ENCODE measurements at places on chromosomes 6 and 20.
A peak's percentile ranks its signal among the peaks of the same experiment; 100 is the strongest.

DNA sequence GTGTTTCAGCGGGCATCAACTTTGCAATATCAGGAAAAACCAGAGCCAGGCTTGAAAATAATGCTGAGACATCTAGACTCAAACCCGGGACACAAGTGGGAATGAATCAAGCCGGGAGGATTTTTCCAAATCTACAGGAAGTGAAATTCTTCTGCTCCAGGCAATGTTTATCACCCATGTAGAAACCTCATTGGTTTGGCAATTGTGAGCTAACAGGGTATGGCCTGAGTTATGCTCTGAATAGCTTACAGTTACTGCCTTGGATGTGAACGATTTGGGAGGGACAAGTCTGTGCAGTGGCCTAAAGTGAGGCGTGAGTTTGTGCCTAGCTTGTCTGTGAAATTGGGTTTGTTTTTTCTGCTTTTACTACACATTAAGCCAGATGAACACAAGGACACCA, 87.4 kb downstream of the PCSK2 start:
- no peak for DNase-seq
- peaks cover 3% of the 10 kb centered on the region for H3K27me3 ChIP-seq
- no peaks in the 10 kb centered on the region for H3K36me3 ChIP-seq

GRCh38 chr6:35402136-35402855, 49.8 kb upstream of the FANCE start:
- peaks cover 23% of the 10 kb centered on the region for H3K4me1 ChIP-seq
- peak overlapping the region; percentile 48 for H3K4me3 ChIP-seq
- DNase-seq: peak; percentile 51
- H3K27ac ChIP-seq: peak overlapping the region; percentile 5
- no peaks in the 10 kb centered on the region for H3K27me3 ChIP-seq
- H3K36me3 ChIP-seq: no peaks in the 10 kb centered on the region

- no peak overlapping the region for H3K4me3 ChIP-seq
- DNase-seq: no peak
- no peaks in the 10 kb centered on the region for H3K27me3 ChIP-seq
- H3K4me1 ChIP-seq: no peaks in the 10 kb centered on the region
- no peaks in the 10 kb centered on the region for H3K36me3 ChIP-seq
Measured at GRCh38 chr6:65545920-65546319, 161.1 kb downstream of the EYS start.

DNA sequence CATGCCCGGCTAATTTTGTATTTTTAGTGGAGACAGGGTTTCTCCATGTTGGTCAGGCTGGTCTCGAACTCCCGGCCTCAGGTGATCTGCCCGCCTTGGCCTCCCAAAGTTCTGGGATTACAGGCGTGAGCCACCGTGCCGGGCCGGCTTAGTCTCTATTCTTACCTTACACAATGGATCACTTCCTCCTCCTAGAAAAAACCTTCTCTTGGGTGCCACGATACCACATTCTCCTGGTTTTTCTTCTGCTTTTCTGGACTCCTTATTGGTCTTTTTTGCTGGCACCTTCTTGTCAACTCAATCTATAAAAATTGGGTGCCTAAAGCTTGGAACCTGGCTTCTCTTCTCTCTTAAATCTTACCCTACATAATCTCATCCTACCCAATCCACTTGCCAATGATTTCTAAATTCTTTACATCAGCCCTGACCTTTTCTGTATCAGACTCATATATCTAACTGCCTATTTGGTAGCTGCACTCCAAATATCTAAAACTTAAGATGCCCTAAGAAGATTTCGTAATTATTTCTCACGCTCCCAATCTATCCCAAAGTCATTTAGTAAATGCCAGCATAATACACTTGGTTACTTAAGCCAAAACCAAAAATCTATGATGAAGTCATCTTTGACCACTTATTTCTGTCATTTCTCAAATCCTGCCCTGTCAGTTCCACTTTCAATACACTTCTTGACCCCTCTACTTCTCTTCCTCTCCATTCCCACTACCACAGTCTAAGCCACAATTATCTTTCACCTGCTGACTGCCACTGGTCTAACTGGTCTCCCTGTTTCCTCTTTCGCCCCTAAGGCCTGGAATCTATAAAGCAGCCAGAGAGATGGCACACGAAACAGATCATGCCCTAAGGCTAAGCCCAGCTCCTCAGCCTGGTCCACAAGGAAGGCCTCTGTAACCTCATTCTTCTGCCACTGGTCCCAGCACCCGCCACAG, 43.2 kb downstream of the ELMO2 start:
- peak overlapping the region; percentile 67 for H3K4me3 ChIP-seq
- peak overlapping the region; percentile 96 for H3K27ac ChIP-seq
- no peaks in the 10 kb centered on the region for H3K27me3 ChIP-seq
- peaks cover 36% of the 10 kb centered on the region for H3K4me1 ChIP-seq
- peaks cover 19% of the 10 kb centered on the region for H3K36me3 ChIP-seq

DNA sequence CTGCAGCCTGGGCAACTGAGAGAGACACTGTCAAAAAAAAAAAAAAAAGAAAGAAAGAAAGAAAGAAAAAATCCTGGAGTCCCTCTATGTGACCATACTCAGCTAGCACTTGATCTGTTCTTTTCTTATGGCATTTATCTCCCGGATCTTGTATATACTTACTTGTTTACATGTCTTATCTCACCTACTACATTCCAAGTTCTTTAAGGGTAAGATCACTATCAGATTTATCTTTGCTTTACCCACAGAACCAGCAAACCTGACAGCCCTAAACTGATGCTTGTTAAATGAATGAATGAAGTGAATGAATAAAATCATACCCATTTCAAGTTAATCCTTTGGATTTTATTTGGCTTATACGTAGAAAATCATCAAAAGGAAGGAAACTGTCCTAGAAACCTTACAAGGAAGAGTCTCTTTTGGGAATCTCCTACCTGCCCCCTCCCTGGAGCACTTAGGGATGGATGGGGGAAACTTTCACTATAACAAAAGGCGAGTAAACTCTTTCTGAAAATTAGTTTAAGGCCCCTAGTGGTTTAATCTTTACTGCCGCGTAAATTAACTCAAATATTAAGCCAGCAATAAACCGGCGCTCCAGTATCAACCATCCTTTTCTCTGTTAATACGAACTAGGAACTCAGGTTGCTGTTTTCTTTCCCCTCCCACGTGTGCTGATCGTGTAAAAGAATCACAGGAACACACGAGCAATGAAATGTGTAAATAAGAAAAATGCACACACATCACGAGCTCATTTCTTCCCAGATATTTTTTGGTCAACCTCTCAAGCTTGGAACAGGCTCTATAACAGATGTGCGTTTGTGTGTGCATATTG, 1.3 kb upstream of the UTRN start:
- no peaks in the 10 kb centered on the region for H3K4me1 ChIP-seq
- no peak overlapping the region for H3K27ac ChIP-seq
- H3K4me3 ChIP-seq: peak overlapping the region; percentile 91
- DNase-seq: no peak
- H3K36me3 ChIP-seq: no peaks in the 10 kb centered on the region
- peaks cover 8% of the 10 kb centered on the region for H3K27me3 ChIP-seq

- no peaks in the 10 kb centered on the region for H3K27me3 ChIP-seq
- H3K27ac ChIP-seq: no peak overlapping the region
- peak; percentile 66 for DNase-seq
- no peaks in the 10 kb centered on the region for H3K4me1 ChIP-seq
Measured at GRCh38 chr20:6623989-6624388, 143.5 kb upstream of the BMP2 start.

GRCh38 chr6:83868639-83869038, 9.2 kb downstream of the CYB5R4 start:
- H3K27ac ChIP-seq: no peak overlapping the region
- no peaks in the 10 kb centered on the region for H3K27me3 ChIP-seq
- H3K4me3 ChIP-seq: no peak overlapping the region
- peaks cover 28% of the 10 kb centered on the region for H3K36me3 ChIP-seq

DNA sequence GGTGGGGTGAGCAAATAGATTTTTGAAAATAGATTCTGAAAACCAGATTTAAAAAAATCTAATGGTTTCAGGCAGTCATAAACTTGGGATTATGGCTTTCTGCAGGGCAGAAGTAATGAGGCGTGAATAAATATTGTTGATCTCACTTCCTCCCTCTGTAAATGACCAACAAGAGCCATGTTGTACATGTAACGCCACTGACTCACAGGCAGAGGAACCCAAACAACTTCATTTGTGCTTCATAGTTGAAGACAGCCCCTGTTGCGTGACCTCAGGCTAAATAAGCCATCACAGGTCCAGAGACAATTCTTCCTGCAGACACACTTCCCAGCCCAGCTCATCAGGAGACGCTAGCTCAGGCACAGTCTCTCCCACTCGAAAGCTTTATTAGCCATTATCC, 59.1 kb upstream of the F13A1 start:
- no peaks in the 10 kb centered on the region for H3K36me3 ChIP-seq
- peak; percentile 24 for DNase-seq
- no peak overlapping the region for H3K4me3 ChIP-seq
- peaks cover 5% of the 10 kb centered on the region for H3K4me1 ChIP-seq
- no peak overlapping the region for H3K27ac ChIP-seq
- no peaks in the 10 kb centered on the region for H3K27me3 ChIP-seq

DNA sequence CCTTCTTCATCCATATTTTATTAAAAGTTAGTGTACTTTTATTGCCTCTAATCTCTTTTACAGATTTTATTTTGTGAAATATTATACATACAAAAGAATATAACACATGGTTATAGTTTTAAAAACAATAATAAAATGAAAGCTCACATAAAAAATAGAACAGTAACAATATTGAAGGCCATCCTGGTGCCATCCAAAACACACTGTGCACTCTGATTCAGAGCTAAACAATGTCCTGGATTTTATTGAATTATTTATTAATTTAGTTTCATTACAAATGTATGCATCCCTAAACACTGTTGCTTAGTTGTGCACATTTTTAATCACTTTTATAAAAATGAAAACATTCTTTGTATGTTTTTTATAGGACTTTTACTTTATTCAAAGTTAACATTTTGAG, 32.9 kb downstream of the RNF217 start:
- no peak overlapping the region for H3K27ac ChIP-seq
- DNase-seq: no peak
- H3K36me3 ChIP-seq: no peaks in the 10 kb centered on the region
- H3K27me3 ChIP-seq: no peaks in the 10 kb centered on the region

DNA sequence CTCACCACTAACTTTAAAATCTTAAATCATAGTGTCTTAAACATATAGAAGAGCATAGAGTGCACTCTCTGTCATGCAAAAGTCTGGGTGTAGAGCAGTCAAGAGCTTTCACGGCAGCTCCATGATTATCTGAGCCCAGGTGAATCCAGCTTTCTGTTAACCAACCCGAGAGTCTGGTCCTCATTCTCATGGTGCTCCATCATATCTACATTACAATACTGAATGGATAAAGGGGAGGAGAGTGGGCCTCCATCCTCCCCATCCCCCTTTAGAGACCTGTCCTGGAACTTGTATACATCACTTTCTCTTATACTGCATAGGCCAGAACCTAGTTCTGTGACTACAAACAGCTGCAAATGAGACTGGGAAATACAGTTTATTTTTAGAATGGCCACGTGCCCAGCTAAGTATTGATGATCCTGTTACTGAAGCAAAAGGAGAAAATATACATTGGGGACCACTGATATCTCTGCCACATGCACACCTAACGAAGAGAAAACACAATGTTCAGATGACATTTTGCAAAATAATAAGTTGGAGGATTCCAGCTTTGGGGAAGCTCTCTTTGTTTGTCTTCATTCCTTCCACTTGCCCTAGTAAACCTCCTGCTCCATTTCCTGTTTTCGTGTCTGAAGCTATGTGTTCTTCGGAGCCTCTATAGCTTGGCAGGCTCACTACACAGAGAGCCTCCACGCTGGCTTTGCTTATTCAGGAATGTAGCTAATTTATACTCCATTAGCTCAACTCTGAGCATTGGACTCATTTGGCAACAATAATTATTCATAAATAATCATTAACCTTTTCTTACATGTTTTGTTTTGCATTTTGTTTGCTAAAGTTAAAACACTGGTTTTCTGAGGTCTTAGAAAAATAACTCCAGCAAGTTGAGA, 110.1 kb downstream of the IYD start:
- H3K4me3 ChIP-seq: no peak overlapping the region
- no peaks in the 10 kb centered on the region for H3K36me3 ChIP-seq
- 0 out of 2 replicates have a peak, but pooled peaks cover 3% of the 10 kb centered on the region for H3K27me3 ChIP-seq
- no peaks in the 10 kb centered on the region for H3K4me1 ChIP-seq
- H3K27ac ChIP-seq: no peak overlapping the region

- H3K27ac ChIP-seq: no peak overlapping the region
- H3K4me3 ChIP-seq: no peak overlapping the region
- DNase-seq: no peak
Measured at GRCh38 chr6:133288662-133289061, 47.5 kb downstream of the EYA4 start.

DNA sequence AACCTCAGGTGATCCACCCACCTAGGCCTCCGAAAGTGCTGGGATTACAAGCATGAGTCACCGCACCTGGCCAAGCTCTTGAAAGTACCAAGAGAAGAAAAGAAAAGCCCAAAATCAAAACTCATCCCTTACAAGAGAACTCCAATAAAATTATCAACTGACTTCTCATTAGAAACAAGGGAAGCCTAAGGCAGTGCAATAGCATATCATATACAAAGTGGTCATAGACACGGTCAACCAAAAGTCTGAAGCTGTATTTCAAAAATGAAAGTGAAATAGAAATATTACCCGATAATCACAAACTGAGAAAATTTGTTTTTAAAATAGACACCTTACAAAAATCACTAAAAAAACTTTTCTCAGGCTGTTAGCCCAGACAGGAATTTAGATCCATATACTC, 1321.1 kb upstream of the GJE1 start:
- no peak for DNase-seq
- no peaks in the 10 kb centered on the region for H3K27me3 ChIP-seq
- peak overlapping the region; percentile 45 for H3K4me3 ChIP-seq
- H3K36me3 ChIP-seq: no peaks in the 10 kb centered on the region
- H3K4me1 ChIP-seq: no peaks in the 10 kb centered on the region

DNA sequence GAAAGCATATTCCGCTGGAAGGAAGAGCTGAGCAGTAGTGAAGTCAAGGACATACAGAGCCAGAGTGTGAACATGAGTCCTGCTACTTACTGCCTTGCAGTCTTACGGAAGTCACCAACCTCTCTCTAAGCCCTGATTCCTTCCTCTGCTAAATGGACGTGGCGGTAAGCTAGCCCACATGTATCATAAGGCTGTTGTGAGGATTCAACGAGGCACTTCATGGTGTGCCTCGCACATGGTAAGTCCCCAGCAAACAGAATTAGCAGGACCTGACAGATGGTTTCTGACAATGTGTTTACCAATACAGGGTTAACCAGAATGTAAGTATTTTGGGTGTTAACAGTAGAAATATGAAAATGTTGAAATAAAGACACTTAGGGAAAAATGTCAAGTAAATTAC, 93.2 kb downstream of the IRF4 start:
- H3K27ac ChIP-seq: no peak overlapping the region
- no peaks in the 10 kb centered on the region for H3K27me3 ChIP-seq
- peaks cover 18% of the 10 kb centered on the region for H3K4me1 ChIP-seq
- no peak overlapping the region for H3K4me3 ChIP-seq

GRCh38 chr6:24864343-24864742, 65.6 kb upstream of the ARMH2 start:
- no peak overlapping the region for H3K4me3 ChIP-seq
- H3K27me3 ChIP-seq: no peaks in the 10 kb centered on the region
- no peak overlapping the region for H3K27ac ChIP-seq
- H3K4me1 ChIP-seq: peaks cover 14% of the 10 kb centered on the region
- DNase-seq: no peak

DNA sequence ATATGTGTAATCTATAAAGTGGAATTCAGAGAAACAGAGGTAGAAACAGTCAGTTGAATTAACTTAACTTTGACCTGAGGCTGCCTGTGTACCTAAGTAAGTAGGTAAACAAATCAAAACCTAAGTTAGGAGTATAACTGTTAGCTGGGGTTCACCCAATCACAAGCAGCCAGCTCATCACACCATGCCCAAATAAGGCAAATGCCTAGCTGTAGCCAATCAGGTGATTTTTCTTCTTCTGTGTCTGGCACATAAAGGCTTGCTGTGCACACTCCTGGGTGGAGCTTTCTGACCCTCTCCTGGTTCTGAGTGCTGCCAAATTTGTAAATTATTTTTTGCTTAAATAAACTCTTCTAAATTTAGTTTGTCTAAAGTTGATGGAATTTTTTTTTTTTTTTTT, 54.7 kb upstream of the TRIM39 start:
- DNase-seq: no peak
- H3K36me3 ChIP-seq: no peaks in the 10 kb centered on the region
- H3K27me3 ChIP-seq: no peaks in the 10 kb centered on the region
- no peak overlapping the region for H3K4me3 ChIP-seq

All from GM12878 (cell line).